ENCODE measurements at places on chromosomes 13 and 19.

GRCh38 chr13:34048652-34049051 lies 230.7 kb downstream of the RFC3 start:
- DNase-seq: no peak

GRCh38 chr19:18708452-18709231 lies 25.2 kb downstream of the CRTC1 start:
- DNase-seq: no peak

DNA sequence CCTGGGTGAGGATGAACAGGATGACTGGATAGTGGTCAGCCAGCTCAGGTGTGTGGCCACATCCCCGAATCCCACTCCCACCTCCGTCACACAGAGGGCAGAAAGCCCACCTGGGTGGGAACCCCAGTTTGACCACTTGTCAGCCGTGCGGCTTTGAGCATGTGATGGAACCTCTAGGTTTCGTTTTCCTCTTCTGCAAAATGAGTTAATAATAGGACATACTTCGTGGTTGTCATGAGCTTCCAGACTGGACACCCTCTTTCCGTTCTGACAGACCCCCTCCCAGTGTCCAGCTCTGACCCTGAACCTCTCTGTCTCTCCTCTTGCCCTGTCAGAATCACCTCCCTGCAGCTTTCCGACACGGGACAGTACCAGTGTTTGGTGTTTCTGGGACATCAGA lies 1.8 kb downstream of the AXL start:
- DNase-seq: no peak

DNA sequence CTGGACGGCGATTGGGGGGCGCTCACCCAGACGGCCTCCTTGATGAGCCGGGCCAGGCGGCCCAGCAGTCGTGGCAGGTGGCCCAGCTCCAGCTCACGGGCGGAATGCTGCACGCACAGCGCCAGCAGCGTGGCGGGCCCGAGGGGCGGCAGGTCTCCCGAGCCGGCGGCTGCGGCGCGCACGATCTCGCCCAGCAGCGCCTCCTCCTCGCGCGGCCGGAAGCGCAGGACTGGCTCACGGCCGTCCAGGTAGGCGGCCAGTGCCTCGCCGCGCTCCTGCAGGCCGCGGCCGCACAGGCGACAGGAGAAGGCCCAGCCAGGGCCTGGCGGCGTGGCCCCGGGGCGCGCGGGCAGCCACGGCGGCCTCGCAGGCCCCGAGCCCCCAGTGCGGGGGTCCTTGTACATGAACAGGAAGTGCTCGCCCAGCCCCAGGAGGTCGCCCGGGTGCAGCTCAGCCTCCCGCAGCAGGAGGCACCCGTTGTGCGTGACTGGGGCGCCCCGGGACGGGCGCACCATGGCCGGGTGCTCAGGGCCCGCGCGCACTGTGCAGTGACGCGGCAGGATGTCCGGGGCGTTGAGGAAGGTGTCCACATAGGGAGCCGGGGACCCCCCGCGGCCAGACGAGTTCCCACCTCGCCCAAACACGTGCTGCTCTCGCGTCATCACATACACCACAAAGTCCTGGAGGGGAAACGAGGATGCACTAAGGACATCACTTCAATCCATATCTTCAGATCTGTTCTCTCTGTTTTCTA lies 9.6 kb upstream of the MAMSTR start:
- DNase-seq: no peak

- DNase-seq: no peak
Observed at GRCh38 chr19:19227217-19227616, 15.5 kb downstream of the NCAN start.

DNA sequence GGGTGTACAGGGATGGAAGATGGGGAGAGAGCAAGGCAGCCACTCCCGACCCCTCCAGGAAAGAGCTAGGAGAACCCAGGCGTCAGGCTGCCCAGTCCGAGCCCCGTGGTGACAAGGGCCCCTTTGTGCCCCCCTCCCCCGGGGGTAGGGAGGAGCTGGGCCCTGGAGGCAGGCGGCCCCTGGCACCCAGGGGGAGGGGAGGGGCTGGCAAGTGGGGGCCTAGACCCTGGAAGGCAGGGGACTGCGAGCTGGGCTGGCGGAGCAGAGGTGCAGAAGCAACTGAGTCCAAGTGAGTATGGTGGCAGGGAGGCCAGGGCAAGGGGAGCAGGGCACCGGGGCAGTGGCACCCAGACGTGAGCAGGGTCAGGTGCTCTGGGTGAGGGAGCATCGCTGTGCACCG lies at the start of gene MAG:
TSS of gene MAG (plus strand) at position 246 of the 400 bp plus-strand sequence. CDS start 3,248 bp downstream, outside the sequence.
- DNase-seq: no peak

DNA sequence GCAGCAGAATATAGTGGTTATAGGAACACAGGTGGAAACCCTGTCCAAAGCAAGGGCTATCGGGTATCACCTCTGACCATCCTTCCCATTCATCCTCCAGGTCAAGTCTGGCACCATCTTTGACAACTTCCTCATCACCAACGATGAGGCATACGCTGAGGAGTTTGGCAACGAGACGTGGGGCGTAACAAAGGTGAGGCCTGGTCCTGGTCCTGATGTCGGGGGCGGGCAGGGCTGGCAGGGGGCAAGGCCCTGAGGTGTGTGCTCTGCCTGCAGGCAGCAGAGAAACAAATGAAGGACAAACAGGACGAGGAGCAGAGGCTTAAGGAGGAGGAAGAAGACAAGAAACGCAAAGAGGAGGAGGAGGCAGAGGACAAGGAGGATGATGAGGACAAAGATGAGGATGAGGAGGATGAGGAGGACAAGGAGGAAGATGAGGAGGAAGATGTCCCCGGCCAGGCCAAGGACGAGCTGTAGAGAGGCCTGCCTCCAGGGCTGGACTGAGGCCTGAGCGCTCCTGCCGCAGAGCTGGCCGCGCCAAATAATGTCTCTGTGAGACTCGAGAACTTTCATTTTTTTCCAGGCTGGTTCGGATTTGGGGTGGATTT lies 2.1 kb upstream of the RAD23A start:
- DNase-seq: no peak

DNA sequence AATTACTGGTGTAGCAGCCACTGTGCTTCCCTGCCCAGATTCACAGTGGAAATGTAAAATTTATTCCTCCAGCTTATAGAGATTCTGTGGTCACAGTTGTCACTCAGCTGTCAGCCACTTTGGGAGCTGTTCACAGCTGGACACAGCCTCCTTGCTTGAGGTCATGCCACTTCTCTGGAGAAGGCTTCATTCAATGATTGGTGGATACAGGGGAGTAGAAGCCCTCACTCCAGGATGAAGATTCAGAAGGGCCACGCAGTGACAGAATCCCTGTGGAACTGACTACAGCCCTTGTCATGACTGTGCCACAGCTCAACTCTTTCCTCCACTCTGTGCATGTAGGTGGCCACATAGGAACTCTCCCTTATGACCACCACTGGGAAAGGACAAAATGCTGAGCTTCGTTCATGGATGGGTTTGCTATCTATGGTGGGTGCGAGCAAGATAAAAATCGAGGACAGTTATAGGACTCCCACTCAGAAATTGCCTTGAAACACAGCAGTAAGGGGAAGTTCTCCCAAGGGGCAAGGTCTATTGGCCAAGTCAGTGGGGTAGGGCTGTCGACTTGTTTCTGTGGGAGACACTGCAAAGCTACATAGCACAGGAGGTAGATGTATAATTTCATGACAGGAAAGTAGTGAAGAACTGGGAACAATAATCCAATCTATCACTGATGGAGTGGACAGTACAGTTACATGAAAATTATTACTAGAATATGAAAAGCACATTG lies 98.7 kb downstream of the CCNA1 start:
- no peak for DNase-seq

DNA sequence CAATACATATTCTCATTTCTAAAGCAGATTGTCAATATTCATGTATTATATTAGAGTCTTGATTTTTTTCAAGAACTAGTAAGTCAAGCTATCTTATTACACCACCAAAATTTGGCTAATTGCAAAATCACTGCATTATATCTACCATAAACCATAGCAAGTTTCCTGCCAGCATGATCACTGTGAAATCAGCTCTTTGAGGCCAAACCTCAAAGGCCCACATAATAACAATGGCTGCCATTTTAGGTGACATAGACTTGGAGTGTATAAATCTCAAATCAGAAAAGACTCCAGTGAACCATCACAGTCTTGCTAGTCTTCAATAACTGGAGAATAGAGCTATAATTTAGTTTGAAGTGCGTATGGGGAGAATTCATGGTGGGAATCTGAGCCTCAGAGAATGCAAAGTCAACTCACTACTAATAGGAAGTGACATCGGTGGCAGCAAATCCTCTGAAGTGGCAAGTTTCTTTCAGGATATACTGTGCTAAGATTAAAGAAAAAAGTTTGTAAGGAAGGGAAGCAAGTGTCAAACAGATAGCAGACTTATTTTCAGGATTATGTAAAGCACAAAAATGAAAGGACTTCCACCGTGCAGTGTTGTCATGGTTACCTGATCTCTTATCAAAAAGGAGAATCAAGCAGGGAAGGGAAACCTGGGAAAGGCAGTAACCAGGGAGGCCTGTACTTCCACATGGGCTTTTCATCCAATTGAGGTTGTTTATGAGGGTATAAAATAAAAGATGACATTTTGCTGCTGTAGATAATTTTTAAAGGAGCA lies 117.4 kb upstream of the FNDC3A start:
- DNase-seq: no peak

- no peak for DNase-seq
Observed at GRCh38 chr13:47121092-47121763, 224.4 kb upstream of the HTR2A start.

- DNase-seq: no peak
Observed at GRCh38 chr13:23322353-23323336, 110.9 kb downstream of the SACS start.

- no peak for DNase-seq
Observed at GRCh38 chr13:86922936-86923335, 748.2 kb upstream of the SLITRK5 start.

- DNase-seq: no peak
Observed at GRCh38 chr19:40035996-40036395, 20.0 kb downstream of the ZNF780B start.

- peak; percentile 72 for DNase-seq
Observed at GRCh38 chr19:47247308-47247990, 8.9 kb upstream of the CCDC9 start.

DNA sequence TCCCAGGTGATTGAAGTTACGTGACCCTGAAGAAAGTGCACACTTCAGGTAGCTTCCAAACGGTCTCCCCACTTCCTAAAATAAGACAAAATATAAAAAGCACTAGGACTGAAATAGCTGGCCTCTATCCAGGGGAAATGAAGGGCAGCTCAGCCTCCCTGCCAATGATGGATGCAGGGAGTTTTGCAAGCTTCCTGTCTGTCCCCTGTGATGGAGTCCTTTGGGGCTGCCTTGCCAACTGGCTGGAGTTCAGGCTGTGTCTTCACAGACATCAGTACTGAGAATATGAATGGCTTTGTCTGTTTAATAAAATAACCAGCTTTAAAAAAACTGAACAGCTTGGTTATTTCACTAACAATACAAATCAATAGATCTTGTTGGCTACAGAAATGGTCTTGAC lies 101.4 kb upstream of the GPR12 start:
- no peak for DNase-seq

DNA sequence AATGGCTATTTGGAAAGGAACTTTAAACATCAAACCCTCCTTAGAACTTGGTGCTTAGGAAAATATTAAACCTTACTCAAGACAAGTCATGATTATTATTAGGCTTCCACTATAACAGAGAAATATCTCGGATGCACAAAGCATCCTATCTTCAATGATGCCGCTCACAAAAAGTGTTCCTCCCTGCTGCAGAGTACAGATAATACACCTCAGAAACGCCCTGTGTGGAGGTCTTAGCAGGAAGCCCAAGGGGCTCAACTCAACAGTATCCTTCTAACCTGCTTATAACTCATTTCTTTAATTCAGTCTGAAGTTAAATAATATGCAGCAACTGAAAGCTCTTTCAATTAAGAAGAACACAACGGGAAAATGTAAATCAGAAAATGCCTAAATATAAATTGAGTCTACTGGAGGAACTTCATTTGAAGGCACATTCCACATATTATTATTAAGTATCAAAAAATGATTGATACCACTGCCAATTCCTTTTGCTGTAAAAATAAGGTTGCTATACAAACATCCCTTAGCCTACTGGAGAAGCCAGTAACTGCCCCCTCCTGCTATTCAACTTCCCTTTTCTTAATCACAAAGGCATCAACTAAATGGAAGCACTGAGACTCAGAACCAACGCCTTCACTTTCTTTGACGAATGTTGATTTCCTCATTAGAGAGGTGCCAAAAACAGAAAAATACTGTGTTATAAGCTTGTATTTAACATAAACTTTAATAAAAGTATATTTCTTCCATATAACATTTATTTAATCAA lies 12.0 kb downstream of the ELF1 start:
- DNase-seq: no peak

DNA sequence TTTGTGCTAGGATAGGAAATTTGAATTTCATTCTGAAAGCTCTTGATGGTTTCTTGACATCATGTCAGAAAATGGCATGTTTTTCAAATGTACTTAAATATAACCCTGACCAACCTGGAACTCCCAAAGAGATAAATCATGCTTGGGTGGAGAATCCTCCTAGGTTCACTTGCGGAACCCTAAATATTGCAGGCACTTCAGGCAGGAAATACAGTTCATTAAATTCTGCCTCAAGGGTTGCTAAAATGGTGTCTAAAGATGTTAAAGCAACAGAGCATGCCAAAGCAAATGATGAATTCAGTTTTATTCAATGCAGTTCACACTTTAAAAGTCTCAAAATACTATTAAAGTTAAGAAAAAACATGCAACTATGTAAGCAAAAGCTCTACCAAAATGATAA lies 415.9 kb downstream of the SLITRK6 start:
- no peak for DNase-seq

DNA sequence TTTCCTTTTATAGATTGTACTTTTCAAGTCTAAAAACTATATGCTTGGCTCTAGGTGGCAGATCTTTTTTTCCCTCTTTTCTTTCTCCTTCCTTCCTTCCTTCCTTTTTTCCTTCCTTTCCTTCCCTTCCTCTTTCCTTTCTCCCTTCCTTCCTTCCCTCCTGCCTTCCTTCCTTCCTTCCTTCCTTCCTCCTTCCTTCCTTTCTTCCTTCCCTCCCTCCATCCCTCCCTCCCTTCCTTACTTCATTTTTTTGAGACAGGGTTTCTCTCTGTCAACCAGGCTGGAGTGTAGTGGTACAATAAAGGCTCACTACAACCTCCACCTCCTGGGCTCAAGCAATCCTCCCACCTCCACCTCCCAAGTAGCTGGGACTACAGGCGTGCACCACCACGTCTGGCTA lies 48.1 kb downstream of the F2RL3 start:
- DNase-seq: no peak

Data from hepatic stellate cell (primary cell).